Diencephalon (tissue), 1 donor: ENCODE measurements at places on chromosomes 2 and 18. TPM values are rescaled to one million over a fixed set of nuclear protein-coding genes. Genes with fewer than 3 reads are reported as not detected.

Gene KIF5C
- total RNA-seq: 421 TPM

Gene ERICH2
- 1.6 TPM for total RNA-seq

Gene SIX3
- total RNA-seq: 7.4 TPM

Gene LONRF2
- 90.7 TPM for total RNA-seq

Gene INHBB
- 11.3 TPM for total RNA-seq

Gene DCDC2C
- 0.69 TPM for total RNA-seq

Gene KLHL14
- 2.1 TPM for total RNA-seq

Gene COL4A3
- total RNA-seq: 1.8 TPM

Gene COPS8
- total RNA-seq: 212 TPM

Gene FAM124B
- 11.5 TPM for total RNA-seq

Gene COL5A2
- total RNA-seq: 19.1 TPM

Gene TMEM247
- not detected for total RNA-seq

Gene GDF7
- total RNA-seq: 0.23 TPM

Gene NT5C1B
- not detected for total RNA-seq

Gene RASGRP3
- 14.1 TPM for total RNA-seq

Gene METTL8
- total RNA-seq: 23.5 TPM

Gene IL18R1
- 0.46 TPM for total RNA-seq

Gene TRAF3IP1
- 18.5 TPM for total RNA-seq

Gene GCKR
- 0.69 TPM for total RNA-seq

Gene UGT1A9
- not detected for total RNA-seq

Gene ABCB11
- total RNA-seq: 1.2 TPM

Gene CYTIP
- total RNA-seq: 0.92 TPM

Gene AMMECR1L
- total RNA-seq: 14.3 TPM

Gene FOXD4L1
- total RNA-seq: 0.69 TPM

Gene TNS1
- total RNA-seq: 12.7 TPM

Gene STAT1
- 36.4 TPM for total RNA-seq

Gene RAX
- total RNA-seq: 0.23 TPM

Gene RESP18
- total RNA-seq: 1.8 TPM

Gene ALPI
- not detected for total RNA-seq

Gene CNNM3
- total RNA-seq: 11.8 TPM

Gene MC5R
- total RNA-seq: 0.69 TPM

Gene REG3A
- total RNA-seq: not detected

Gene ALPG
- not detected for total RNA-seq

Gene MOGAT1
- total RNA-seq: not detected

Gene ASB18
- total RNA-seq: 1.6 TPM

Gene EML6
- total RNA-seq: 24.0 TPM

Gene DSG1
- total RNA-seq: 0.23 TPM

Gene TXNDC2
- total RNA-seq: not detected

Gene DLGAP1
- total RNA-seq: 47.3 TPM

Gene GBX2
- 10.4 TPM for total RNA-seq

Gene RSAD2
- 3.2 TPM for total RNA-seq

Gene IL1RL1
- 0.69 TPM for total RNA-seq

Gene FIGN
- 40.4 TPM for total RNA-seq

Gene MROH2A
- under 0.01 TPM for total RNA-seq

Gene LRP1B
- total RNA-seq: 78.0 TPM

Gene PHLPP1
- 27.9 TPM for total RNA-seq

Gene ASXL2
- 7.2 TPM for total RNA-seq

Gene ANKRD36C
- total RNA-seq: 214 TPM

Gene UGT1A4
- not detected for total RNA-seq

Gene FOXI3
- total RNA-seq: not detected

Gene CHST9
- total RNA-seq: 7.2 TPM

Gene ZFAND2B
- 12.5 TPM for total RNA-seq

Gene SPHKAP
- total RNA-seq: 60.7 TPM

Gene IL1R1
- 0.46 TPM for total RNA-seq
